Adipocyte (in vitro differentiated cells): ENCODE measurements at places on chromosomes 13 and 19.

DNA sequence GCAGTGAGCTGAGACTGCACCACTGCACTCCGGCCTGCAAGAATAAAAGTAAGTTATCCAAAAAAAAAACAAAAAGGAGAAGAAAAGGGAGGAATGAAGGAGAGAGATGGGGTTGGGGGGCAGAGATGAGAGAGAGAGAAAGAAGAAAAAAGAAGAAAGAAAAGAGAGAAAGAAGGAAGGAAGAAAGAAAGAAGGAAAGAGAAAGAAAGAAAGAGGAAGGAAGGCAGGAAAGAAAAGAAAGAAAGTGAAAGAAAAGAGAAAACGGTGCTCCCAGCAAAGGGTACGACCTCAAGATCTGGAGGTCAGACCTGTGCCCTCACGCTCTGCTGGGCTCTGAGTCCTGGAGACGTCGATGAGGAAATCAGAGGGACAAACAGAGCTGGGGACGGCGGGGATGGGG is 3.7 kb downstream of the A1BG start:
- no peak for DNase-seq

GRCh38 chr19:19997656-19998268 is 41.5 kb downstream of the ZNF682 start:
- DNase-seq = peak; percentile 16

- DNase-seq = no peak
Observed at GRCh38 chr13:33092073-33092987, 76.1 kb downstream of the KL start.

- DNase-seq = no peak
Observed at GRCh38 chr19:16378291-16378889, 53.8 kb downstream of the KLF2 start.

DNA sequence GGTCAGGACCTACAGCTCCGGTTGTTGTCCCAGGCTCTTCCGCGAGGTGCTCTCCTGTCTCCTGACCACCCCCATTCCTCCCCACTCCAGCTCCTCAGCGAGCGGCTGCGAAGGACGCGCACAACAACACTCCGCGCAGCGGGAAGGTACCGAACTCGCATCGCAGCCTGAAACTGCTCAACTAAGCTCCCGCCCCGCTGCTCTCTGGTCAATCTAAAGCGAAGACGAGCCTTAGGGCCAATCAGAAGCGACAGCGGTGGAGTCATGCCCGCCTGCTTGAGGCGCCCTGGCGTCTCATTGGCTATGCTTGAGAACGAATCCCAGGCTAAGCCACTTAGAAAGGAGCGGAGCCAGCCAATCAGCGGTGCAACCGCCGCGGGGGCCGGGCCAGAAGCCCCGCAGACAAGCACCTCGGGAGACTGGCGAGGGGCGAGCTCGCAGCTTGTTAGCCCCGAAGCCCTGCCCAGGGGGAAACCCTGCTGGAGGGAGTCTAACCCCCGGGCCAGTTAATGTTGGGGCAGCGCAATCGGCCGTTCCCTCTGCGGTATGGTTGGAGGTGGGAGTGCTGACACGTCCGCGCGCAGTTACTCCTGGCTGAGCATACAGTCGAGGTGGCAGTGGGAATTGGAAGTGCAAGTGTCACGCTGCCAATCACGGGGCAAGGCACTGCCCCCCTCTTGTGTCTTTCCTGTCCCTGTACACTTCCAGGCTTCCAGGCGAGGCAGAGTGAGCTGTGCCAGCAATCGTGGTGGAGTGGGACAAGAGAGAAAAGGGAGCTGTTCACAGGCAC is 1.9 kb upstream of the ZBTB32 start:
- peak; percentile 99 for DNase-seq

DNA sequence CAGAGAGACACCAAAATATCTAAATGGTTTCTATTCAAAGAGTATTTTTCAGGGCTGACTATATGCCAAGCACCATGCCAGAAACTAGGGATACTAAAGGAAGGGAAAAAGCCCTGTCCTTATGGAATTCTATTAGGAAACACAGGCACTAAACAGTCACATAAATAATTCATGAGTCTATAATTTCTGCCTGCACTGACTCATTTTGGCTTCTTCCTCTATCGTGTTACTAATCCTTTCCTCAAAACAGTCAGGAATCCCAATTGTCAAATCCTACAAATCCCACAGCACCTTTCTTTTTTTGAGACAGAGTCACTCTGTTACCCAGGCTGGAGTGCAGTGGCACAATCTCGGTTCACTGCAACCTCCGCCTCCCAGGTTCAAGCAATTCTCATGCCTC is 29.2 kb downstream of the XPO4 start:
- DNase-seq = peak; percentile 9

GRCh38 chr13:44436589-44437337 is 63.1 kb downstream of the SERP2 start:
- peak; percentile 95 for DNase-seq

- DNase-seq = no peak
Observed at GRCh38 chr19:54677217-54677616, 14.4 kb downstream of the LILRB4 start.

- no peak for DNase-seq
Observed at GRCh38 chr13:85314686-85315085, 484.5 kb downstream of the SLITRK6 start.

DNA sequence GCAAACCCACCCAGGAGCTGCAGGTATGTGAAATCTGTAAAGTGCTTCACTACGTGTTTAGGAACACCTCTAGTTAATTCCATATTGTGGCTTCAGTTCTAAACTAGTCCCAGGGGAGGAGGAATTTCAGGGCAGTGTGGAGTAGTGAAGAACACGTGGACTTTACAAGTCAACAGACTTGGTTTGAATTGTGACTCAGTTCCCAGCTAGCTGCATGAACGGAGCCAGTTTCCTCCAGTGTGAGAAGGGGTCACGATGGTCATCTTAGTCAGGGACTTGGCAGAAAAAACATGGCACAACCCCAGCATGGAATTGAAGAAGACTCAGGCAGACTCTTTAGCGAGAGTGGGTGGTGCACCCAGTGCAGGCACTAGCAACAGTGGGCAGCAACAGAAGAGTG is 175.7 kb upstream of the UBL3 start:
- DNase-seq = peak; percentile 53

GRCh38 chr19:54470991-54471782 is 1.9 kb downstream of the CDC42EP5 start:
- DNase-seq = peak; percentile 30

DNA sequence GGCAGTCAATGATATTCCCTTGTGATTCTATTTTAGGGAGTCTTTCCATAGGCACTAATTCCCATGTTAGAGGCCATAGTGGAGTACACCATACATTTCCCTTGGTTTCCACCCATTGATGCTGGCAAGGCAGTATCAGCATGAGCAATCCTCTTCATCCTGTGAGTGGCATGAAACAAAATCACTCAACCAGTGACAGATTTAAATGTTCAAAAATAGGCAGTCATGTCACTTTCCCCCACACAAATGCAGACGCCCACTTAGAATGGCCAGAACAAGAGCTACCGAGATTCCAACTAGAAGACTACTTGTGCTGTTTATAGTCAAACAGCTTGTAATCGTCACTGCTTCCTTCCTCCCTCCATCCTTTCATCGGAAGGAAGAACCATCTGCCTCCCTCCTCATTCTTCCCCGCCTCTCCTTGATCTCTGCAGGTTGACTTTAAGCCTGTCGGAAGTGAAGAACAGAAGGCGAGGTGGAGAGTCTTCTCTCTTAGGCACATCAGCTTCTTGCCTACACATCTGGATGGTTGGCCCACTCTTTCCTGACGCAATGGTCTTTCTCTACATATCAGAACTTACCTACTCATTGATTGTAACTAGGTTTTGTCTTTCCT is 22.6 kb downstream of the RASL11A start:
- no peak for DNase-seq

DNA sequence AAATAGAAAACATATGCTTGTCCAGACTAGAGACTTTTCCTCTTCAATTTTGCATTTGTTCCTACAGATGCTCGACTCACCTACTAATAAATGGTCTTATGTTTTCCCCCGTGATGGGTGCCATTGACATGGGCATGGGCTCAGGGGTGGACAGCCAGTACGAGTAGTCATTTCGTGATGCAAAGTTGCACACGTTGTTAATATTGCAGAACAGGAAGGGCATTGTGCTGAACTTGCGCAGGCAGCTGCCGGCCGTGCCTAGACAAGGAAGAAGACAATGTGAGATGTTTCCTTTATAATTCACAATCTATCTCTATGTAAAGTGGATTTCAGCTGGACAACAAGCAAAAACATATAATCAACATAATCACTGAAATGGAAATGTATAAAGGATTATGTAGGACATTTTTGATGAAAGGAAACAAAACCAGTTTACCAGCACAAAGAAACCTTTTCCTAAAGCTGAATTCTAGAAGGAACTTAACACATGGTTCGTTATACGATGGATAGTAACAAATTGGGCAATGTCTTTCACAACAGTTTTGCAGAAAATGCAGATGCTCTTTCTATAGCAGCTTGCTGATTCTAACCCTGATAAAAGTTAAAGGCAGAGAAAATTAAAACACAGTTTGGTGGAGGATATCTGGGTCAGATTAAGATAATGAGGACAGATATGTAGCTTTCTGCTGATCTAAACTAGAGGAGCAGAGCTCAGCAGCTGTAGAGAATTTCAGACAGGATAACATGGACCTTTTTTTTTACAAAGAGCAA is 145.7 kb downstream of the COL4A1 start:
- peak; percentile 7 for DNase-seq

- DNase-seq = peak; percentile 69
Observed at GRCh38 chr13:75647126-75647784, 11.1 kb downstream of the LMO7 start.

GRCh38 chr19:10292789-10293636 is 3.3 kb downstream of the ICAM5 start:
- DNase-seq = no peak

DNA sequence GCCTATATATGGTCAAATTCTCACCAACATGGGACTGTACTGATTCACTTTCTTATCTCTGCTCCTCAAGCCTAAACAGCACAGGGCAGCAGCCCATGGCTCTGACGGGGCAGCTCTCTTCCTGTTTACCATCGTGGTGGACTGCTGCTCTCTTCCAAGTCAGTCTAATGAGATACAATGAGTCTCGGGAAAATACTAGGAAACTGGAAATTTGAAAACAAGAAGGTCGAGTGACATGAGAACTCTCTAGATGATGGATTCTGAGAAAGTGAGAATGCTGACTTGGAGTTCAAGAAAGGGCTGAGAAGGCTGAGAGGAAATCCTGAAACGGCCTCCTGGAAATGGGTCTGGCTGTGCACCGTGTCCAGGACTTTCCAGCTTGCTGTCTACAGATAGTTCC is 122.8 kb upstream of the ARGLU1 start:
- DNase-seq = no peak

GRCh38 chr19:3450796-3451411 is 29.4 kb downstream of the SMIM24 start:
- peak; percentile 94 for DNase-seq

DNA sequence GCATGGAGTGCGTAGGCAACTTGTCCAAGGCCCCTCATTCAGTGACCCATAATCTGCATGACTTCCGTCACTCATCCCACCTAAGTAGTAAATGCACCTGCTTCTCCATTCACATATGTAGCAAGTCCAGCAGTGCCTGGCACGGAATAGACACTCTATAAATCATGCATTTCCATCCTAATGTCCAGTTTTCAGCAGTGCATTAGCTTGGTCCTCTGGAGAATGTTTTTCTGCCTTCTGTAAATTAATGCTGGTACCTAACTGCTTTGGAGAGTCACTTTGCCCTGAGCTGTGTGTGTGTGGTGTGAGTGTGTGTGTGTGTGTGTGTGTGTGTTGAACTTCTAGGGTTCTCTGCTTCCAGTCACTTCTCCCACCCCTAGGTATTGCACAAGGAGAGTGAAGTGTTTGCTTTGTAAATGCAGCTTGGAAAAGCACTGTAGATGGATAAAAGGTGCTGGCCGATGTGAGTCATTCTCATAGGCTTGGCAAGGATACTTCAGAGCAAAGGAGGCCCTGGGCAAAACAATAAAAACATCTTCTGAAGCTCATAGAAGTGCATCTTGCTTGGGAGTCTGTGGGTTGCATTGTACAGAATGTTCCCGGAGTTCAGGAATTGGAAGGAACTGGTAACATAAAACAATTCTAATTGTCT is 181.8 kb downstream of the KATNAL1 start:
- peak; percentile 94 for DNase-seq

DNA sequence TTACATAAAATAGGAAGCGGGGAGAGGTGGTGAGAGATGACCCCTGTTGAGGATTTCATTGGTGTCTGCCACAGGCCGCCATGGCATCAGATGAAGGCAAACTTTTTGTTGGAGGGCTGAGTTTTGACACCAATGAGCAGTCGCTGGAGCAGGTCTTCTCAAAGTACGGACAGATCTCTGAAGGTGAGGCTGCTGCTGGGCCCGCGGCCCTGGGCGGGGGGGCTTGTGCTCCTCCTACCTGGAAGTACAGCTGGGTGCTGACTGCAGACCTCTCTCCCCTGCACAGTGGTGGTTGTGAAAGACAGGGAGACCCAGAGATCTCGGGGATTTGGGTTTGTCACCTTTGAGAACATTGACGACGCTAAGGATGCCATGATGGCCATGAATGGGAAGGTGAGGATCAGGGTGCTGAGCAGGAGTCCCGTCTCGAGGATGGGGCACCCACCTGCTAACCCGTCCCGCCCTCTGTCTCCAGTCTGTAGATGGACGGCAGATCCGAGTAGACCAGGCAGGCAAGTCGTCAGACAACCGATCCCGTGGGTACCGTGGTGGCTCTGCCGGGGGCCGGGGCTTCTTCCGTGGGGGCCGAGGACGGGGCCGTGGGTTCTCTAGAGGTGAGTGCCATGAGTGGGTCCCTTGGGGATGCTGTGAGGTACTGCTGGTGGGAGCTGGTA is 1.9 kb downstream of the CIRBP start:
- DNase-seq = no peak

DNA sequence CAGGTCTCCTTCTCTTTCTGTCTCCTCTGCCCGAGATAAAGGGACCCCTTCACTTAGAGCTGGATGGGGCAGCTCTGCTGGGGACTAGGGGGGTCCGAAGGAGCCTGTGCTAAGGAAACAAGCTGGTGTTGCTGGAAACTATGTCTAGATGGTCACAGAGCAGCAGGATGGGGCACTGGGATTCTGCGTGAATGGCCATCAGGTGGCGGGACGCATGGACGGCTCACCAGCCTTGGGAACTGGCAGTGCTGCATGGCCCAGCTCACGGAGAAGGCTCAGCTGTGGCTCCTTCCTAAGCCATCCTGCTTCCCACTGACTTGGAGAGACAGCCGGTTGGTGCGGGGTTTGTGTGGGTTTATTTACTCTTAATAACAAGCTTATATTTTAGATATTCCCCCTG is 411.8 kb downstream of the ZNF536 start:
- no peak for DNase-seq

- no peak for DNase-seq
Observed at GRCh38 chr13:34720618-34721017, 221.5 kb upstream of the NBEA start.
